ENCODE measurements at places on chromosomes 3 and 15.

DNA sequence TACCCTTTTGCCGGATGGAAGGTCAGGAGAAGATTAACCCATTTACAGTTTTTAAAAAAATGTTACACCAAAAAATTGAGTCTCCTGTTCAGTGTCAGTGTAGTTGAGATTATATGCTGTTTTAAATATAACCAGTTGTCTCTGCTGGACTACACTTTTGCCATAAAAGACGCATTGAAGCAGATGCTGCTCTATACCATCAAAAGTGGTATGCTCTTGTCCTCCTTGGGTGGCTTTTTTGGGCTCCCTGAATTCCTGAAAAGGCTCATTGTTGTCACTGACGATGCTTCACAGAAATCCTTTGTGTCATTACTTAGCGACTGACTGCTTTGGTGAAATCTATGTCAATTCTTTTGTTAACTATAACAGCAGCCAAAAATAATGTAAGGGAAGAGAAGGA, 133.9 kb upstream of the SKOR1 start:
- DNase-seq = no peak

- DNase-seq = no peak
Measured at GRCh38 chr15:87490666-87491065, 765.9 kb downstream of the NTRK3 start.

DNA sequence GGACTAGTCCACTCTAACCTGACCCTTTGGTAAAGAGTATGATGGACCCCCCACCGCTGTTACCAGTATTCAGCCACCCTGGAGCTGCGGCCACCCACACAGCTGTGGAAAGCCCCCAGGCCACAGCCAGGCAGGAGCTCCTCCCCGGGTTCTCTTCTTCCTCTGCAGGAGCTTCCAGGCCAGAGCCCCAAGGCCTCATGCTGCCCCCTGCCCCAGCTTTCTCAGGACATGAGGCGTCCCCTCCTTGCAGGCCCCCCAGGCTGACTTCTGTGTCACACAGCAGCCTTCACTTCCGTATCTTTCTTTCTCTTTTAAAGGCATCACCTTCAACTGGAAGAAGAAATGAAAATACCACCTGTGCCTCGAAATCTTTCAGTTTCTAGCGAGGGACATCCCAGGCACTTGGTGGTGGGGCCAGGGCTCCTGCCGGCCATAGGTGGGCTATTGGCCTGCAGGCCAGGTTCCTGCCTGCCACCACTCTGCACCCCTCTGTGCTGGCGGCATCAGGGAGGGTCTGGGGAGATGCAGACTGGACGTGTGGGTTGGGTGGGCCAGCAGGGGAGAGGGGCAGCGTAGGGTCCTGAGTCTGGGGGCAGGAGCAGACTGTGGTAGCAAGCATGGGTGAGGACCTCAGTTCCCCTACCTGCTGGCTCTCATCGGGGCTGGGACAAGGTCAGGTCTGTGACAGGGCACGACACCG, 19.9 kb downstream of the KLF13 start:
- no peak for DNase-seq

DNA sequence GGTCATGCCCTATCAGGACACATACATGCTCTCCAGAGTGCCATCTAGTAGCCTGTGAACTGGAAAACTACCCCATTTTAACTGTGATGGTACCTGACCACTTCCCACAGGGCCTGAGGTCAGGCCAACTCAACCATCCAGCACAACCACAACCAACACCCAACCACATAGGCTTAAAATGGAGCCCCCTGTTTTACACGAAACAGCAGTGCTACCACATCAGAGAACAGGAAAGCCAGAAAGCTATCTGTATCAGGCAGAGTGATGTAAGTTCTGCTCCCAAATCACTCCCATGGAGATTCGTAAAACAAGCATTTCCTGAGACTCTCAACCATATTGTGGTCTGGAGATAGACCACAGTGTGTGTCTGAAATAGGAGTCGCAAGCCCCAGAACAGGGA, 1017.3 kb upstream of the EPHA6 start:
- no peak for DNase-seq

GRCh38 chr15:61598655-61599054, 369.6 kb upstream of the RORA start:
- DNase-seq = no peak

DNA sequence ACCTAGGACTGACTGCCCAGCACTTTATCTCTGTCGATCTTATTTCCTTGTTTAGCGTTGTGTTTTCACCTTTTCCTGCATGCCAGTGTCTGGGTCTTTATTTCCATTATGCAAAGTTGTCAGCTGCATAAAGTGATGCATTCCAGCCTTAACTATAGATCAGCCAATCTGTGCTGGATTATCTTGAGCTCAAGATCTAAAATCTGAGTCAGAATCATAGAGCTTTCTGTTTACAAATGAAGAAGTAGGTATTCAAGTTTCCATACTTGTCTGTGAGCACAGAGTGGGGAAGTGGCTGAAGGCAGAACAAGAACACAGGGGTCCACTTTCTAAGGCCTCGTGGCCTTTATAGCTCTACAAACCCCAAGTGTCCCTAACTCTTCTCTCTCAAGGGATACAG, 82.4 kb upstream of the PLCL2 start:
- no peak for DNase-seq

DNA sequence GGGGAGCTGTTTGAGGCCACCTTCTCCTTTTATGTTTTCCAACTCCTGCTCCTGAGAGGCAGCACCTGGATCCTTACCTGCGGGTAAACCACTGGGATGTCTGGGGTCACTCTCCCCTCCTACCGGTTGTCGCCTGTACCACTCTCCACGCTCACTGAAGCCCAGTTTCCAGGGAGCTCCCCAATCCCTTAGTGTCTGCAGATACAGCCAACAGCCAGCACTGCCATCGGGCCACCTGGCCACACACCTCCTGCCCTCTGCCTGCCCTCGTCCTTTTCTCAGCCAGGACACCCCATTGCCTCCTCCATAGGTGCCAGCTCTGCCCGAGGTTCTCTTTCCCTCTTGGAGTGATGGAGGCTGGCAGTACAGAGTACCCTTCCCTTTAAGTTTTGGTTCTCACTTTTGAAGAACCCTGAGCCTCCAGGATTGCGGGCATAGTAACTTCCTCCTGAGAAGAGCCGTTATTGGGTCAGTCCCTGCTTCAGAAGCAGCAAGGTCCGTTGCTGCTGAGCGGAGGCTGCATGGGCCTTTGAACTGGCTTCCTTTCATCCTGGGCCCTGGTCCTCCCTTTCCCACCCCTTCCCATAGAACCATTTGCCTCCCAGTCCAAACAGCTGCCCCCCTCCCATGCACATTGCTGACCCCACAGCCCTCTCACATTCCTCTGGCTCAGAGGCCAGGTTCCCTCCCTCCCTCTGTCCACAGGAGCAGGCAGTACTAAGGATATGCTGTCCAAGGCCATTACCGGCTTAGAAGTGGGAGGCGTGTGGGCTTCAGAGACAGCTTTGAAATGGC, 30.9 kb downstream of the ARNT2 start:
- no peak for DNase-seq

DNA sequence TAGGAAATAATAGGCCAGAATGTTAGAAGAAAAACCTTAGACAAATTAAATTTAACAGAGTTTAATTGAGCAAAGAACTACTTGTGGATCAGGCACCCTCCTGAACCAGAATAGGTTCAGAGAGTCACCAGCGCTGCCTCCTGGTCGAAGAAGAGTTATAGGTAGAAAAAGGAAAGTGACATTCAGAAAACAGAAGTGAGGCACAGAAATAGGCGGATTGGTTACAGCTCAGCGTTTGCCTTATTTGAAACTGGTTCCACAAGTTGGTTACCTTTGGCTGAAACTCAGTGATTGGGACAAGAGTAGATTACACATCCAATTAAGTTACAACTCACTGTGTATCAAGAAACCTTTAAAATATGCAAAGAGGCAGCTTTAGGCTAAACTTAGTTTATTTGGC, 4.4 kb downstream of the AADAC start:
- no peak for DNase-seq

GRCh38 chr3:184719709-184720108, 7.8 kb upstream of the MAGEF1 start:
- DNase-seq = no peak

DNA sequence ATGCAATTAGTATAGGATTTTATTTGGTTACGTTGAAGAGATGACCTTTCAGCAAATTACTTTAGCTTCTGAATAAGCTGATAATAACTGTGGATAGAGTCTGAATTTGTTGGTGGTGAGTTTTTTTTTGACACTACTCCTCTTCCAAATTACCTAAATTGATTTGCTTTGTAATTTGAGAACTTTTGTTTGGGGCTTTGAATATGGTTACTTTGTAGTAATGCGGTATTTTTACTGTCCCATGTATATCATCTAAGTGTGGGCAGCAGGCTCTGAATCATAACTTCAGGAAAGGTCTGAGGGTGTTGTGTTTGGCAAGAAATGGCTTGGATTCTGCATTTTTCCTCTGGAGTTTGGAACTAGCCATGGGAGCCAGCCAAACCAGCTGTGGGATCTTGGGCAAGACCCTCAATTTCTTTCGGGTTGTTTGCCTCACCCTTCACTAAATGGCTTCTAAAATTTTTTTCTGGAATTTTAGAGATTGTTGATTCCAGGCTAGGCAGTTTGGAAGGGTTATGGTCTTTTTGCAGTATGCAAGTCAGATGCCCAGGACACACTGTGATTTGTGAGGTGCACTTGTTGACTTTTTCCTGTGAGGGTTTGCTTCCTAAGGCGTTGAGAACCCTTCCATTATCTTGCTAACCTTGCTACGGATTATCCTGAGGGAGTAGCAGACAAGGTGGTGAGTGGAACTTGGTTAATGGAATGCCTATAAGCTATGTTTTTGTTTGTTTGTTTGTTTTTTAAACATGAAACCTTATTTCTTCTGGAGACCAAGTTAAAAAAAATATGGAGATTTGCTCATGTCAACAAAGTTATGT, 10.4 kb downstream of the PTPRG start:
- peak; percentile 58 for DNase-seq

GRCh38 chr3:128864351-128864811, 15.0 kb upstream of the ACAD9 start:
- DNase-seq = peak; percentile 44

GRCh38 chr15:38427380-38427779, 26.5 kb upstream of the FAM98B start:
- no peak for DNase-seq

DNA sequence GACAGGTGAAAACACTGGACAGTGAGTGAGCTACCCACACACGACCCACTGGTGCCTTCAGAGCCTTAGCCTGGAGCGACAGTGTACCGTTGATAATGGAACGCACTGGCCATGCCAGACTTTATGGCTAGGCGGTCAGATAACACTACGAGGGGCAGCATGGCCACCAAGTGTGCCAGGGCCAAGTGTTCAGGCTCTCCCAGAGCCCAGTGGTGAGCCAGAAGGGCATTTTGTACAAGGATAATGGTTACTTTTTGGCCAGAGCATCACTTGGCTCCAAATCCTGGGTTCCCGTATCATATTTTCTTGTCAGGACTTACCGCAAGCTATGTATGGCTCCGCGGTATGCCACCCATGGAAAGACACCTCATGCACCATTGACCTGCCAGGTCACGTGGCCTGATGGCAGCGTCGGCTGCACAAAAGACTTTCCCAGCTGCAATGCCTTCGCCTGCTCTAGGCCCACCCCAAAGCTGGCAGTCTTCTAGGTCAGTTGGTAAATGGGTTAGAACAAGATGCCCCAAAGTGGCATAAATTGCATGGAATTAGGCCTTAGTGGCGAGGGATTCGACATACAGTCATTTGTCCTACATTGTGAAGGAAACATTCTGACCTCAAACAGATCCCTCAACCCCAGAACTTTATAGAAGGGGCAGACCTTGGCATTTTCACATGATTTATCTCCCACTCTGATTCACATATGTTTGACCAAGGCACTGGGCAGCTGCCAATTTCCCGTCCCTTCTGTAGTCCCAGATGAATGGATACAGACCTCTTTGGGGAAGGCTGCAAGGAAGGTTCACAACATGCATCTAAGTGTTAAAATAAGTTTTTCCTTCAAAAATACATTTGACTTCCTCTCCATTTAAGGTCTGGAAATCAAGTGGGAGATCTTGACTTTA, 12.2 kb upstream of the SLC28A1 start:
- DNase-seq = no peak

DNA sequence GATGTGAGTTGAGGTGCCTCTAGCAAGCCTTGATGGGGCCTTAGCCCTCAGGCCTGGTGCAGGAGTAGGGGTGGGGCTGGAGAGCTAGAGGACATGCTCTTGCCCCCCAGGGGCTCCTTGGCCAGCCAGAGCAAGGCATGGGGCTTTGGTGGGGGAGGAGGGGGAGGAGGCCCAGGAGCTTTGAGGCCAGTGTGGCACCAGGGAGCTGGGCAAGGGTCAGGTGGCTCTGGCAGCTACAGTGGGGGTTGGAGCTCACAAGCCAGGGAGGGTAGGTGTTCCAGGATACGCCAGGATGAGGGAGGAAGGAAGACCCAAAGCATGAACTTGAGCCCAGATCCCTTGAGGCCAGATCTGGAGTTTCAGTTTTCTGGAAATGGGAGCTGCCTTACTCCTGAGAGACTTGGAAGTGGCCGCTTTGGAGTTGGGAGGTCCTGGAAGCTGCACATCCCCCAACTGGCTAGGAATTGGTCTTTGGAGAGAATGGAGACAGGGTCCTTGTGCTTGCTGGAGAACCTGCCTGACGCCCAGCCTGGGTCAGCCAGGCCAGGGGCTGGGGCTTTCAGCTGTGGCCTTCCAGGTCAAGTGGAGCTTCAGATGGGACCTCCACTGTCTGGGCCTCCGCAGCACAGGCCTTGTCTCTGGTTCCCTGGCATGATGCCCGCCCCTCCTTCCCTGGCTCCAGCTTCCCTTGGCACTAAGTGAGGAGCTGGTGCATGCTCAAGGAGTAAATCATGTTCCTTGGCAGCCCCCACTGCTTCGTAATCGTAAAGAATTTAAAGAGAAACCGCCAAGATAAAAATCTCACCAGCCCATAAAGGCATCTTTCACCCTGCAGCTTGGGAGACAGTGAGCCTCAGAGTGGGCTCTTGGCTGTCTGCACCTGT, 8.7 kb downstream of the SEMA3F start:
- DNase-seq = peak; percentile 89

- no peak for DNase-seq
Measured at GRCh38 chr15:81373775-81374395, at the start of gene TMC3. Gene TMC3 (minus strand): TSS chr15:81374213. CDS start chr15:81374077, 136 bp downstream.

- DNase-seq = no peak
Measured at GRCh38 chr3:43307226-43307625, 20.9 kb downstream of the SNRK start.

GRCh38 chr3:122784436-122784835, 9.2 kb downstream of the HSPBAP1 start:
- DNase-seq = no peak

GRCh38 chr3:143158014-143158988, 38.7 kb downstream of the CHST2 start:
- DNase-seq = no peak

All from right hindlimb (tissue), 1 donor.